Nucleus accumbens (tissue), 56 donors: ENCODE measurements at places on chromosomes 11 and 22.
A peak's percentile ranks its signal among the peaks of the same experiment; 100 is the strongest.

- no peak for DNase-seq
Measured at GRCh38 chr11:14538271-14538925, 18.2 kb upstream of the PSMA1 start.

DNA sequence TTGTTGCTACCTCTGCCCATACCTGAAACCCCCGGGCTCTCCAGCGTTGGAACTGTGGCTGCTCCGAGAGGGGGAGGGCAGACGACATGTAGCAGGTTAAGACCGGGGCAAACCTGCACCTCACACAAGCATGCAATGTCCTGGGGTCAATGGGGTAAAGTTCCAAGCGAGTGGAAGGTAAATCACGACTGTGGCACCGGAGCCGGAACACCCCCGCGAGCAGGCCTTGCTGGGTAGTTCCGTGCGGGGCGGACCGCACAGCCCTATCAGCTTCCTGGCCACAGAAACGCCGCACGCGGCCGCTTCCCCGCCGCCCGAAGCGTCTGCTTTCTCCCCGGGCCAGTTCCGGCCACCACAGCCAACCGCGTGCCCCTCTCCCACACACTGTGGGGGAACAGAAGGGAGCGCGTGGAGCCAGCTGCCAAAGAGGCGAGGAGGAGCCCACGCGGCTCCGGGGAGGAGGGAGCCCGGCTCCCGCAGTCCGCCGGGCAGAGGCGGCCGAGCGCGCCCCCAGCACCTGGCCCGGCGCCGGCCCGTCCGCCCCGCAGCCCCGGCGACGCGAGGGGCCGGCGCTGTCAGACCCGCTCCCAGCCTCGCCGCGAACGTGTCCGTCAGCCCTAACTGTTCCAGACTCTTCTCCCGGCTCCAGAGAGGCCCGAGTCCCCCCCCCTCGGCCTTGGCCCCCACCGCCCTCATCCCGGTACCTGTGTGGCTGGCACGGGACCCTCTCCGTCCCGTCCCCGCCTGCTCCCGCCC, 1.6 kb downstream of the SPTBN2 start:
- DNase-seq, result no peak

- no peak for DNase-seq
Measured at GRCh38 chr22:19886605-19887255, 32.1 kb upstream of the GNB1L start.

- DNase-seq, result no peak
Measured at GRCh38 chr11:85848006-85848405, 7.2 kb upstream of the CCDC83 start.

DNA sequence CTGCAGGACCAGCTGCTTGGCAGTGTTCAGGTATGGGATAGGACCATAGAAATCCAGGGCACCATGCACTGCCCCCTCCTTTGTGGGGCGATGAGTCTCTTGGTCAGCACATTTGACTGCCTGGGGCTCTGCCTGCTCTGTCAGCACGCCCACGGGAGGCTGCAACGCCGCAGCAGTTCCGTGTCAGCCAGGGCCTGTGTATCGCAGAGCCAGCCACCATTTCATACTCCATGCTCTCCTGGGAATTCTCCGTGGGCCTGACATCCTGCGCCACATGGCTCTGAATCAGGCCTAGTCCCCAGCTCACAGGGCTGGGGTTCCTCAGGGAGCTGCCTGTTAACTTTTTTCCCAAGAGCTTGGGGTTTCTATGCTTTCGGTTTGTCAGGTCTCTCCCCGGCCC, 16.9 kb upstream of the RELT start:
- no peak for DNase-seq

- DNase-seq, result no peak
Measured at GRCh38 chr22:50640857-50641647, 13.1 kb upstream of the ARSA start.

GRCh38 chr11:87417951-87418350, 380.2 kb downstream of the TMEM135 start:
- no peak for DNase-seq

- no peak for DNase-seq
Measured at GRCh38 chr11:63553759-63554158, 9.4 kb downstream of the PLAAT2 start.

- DNase-seq, result no peak
Measured at GRCh38 chr22:21643533-21644357, 1.6 kb downstream of the SDF2L1 start.

GRCh38 chr11:117817368-117818040, 7.0 kb downstream of the FXYD2 start:
- DNase-seq, result peak; percentile 24

DNA sequence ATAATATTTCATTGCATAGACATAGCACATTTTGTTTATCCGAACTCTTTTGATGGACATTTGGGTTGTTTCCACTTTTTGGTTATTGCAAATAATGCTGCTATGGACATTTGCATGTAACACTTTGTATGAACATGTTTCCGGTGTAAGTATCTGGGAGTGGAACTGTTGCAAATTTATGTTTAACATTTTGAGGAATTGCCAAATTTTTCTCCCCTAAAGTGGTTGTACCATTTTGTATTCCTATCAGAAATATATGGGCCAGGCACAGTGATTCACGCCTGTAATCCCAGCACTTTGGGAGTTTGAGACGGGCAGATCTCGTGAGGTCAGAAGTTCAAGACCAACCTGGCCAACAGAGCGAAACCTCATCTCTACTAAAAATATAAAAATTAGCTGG, 16.0 kb downstream of the QSER1 start:
- DNase-seq, result no peak

DNA sequence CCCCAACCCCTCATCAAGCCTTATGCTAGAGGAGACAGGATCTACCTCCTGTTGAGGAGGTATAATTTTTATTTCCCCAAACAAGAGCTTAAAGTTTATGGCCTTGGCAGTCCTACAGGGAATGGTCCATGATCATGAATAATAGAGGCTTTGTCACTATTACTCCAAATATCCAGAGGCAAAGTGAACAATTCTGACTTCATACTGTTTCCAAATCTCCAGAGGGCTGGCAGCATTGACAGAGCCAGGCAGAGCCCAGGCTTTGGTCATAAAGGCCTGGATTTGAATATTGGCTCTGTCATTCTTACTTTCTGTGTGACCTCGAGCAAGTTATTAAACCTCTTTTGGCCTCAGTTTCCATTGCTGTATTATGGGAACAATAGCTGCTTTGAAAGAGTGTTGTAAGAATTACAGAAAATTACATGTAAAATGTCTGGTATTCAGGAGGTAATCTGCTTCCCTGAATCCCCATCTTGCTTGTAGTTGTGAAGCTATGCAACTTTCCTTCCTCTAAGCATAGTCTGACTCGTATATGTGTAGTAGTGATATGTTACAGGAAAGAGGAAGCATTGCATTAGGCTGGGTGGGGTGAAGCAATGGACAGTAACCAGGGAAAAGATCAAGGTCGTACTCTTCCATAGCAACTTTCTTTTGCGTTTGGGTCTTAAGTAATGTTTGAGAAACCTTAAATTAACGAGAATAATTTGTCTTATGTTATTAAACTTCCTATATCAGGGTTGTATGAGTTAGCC, 88.8 kb downstream of the CD44 start:
- no peak for DNase-seq

DNA sequence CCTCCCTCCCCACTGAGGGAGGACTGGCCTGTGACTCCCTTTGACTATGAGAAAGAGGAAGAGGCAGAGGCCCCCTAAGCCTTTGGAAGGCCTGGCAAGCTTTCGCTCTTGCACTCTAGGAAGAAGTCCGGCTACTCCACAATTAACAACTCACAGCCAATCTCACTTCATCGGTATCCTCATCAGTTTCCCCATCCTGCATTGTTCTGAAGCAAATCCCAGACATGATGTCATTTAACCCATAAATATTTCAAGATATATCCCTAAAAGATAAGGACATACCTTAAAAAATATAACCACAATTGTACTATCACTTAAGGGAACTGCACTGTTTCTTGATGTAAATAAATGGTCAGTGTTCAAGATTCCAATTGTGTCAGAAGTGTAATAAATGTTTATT, 63.1 kb downstream of the CWC15 start:
- no peak for DNase-seq

GRCh38 chr11:111975076-111975806, 38.1 kb downstream of the DIXDC1 start:
- DNase-seq, result peak; percentile 28

- peak; percentile 50 for DNase-seq
Measured at GRCh38 chr11:14499178-14499559, 442 bp downstream of the COPB1 start.

DNA sequence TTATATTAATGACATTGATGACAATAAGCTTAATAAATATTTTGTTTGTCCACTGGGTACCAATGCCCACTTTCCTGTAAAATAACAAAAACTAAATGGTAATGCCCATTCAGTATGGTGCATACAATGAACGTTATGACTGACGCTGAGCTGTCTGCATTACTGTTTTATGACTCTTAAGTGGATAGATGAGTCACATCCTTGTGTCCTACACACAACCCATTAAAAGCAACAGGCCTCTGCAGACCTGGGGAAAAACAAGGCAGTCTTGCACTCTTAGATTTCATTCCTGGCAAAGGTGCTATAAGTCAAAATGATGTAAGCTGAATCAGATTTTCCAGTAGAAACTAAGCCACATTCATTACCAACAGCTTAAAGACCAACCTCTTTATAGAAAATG, 176.3 kb upstream of the TMEM45B start:
- DNase-seq, result no peak

DNA sequence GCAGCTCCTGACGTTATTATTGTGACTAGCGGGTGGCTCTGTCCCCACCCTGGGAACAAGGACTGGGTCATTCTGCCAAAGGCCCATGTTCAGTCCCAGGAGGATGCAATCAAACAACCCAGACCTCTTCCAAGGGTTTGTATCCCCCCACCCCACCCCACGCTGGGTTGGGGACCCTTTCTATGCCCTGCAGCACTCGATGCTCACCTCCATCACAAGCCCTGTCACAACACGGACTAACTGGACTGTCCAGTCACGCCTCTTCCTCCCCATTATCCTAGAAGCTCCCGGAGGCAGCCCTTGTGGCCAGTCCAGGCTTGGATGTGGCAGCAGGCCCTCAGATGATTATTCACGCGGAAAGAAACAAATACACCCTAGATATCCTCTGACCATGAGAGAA, 3.7 kb downstream of the SHANK2 start:
- no peak for DNase-seq

DNA sequence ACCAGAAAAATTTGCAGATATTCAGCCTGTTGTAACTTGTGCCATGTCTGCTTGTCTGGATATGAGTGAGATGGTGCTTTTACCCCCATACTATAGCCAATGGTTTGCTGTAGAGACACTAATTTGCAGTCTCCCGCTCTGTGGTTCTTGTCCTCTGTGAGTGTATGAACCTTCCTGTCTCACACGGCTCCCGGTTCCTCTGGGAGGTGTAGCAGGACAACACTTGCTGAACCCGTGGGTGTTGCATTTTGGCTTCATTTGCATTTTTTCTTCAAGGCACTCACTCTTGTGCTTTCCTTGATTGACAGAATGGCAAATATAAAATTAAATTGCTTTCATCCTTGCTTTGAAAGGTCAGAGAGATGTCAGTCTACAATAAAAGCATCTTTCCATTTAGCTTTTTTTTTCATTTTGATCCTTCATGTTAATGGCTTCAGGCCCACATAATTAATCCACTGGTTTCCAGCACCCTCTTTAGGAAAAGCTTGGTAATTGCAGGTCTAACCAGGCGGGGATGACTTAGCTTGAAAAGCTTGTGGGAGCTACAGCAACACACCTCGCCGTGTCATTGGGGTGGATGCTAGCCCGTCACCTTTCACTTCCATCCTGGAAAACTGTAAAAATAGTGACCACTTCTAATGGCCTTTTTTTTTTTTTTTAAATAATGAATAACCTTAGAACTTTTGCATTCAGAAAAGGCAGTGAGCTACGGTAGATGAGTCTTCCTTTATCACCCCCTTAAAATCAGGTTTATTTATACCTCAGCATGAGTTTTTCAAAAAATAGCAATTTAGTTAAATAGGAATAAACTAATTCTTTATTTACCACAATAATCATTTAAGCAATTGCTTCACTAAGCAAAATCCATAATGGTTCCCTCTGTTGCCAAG, 27.4 kb upstream of the ST14 start:
- no peak for DNase-seq

GRCh38 chr11:47850337-47850736, 2.2 kb upstream of the NUP160 start:
- DNase-seq, result no peak

GRCh38 chr11:60771879-60772525, 13.1 kb upstream of the MS4A10 start:
- no peak for DNase-seq

DNA sequence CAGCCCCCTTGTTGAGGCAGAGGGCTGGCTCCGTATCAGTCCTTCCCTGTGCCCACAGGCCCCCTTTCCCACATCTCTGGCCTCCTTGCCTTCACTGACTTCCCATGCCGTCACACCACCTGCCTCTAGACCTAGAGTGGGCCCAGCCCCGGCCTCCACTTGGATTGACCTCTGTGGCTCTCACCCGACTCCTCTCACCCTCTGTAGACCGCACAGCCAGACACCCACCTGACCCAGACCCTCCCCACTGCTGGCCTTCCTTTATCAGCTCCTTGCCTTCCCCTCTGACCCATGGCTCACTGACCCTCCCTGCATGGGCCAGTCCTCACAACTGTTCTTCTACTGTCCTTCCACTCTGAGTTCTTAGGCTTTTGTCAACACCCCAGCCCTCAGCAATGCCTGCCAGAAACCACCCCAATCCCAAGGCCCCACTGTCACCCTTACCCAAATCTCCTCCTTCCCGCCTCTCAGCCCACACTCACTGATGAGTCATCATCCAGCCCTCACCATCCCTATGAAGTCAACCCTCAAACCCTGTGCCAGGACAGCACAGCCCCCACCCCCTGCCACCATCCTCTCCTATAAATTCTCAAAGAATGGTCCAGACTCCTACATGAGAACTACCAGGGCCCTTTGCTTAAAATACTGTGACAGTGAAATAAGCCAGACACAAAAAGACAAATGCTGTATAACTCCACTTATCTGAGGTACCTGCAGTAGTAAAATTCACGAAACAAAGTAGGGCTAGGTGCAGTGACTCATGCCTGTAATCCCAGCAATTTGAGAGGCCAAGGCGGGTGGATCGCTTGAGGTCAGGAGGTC, 53.4 kb downstream of the SCGB1A1 start:
- no peak for DNase-seq

GRCh38 chr22:23750367-23750713, 572 bp downstream of the ZNF70 start:
- DNase-seq, result no peak

GRCh38 chr11:36693139-36693843, 95.3 kb upstream of the RAG2 start:
- no peak for DNase-seq
